K562 (cell line): ENCODE measurements at places on chromosomes 16 and 17. TPM values are rescaled to one million over a fixed set of nuclear protein-coding genes. Genes with fewer than 3 reads are reported as not detected.

TEKT1 gene
- not detected in 2 replicates for polyA plus RNA-seq

JUP gene
- polyA plus RNA-seq: 53.6 and 70.3 TPM in 2 replicates

ATXN7L3 gene
- 34.9 and 45.5 TPM in 2 replicates for polyA plus RNA-seq

MT1M gene
- not detected in 2 replicates for polyA plus RNA-seq

IL21R gene
- polyA plus RNA-seq: 0.15 and 0.62 TPM in 2 replicates

AANAT gene
- polyA plus RNA-seq: not detected in 2 replicates

- no peak for DNase-seq
- peaks cover 46% of the 10 kb centered on the region; the same call in 2 of the 3 replicates for H3K36me3 ChIP-seq
- H3K4me3 ChIP-seq: no peak overlapping the region
- H3K4me1 ChIP-seq: peaks cover 22% of the 10 kb centered on the region
- no peak overlapping the region for H3K27ac ChIP-seq
These were observed 9.9 kb downstream of the OSBPL7 start for GRCh38 chr17:47811709-47812108.

GRCh38 chr17:50768346-50768761 is 1.0 kb upstream of the ANKRD40CL start:
- no peaks in the 10 kb centered on the region for H3K27me3 ChIP-seq
- peak; percentile 5 for DNase-seq
- H3K4me1 ChIP-seq: peaks cover 6% of the 10 kb centered on the region; the same call in 2 of the 3 replicates
- H3K36me3 ChIP-seq: no peaks in the 10 kb centered on the region
- H3K4me3 ChIP-seq: no peak overlapping the region
- H3K27ac ChIP-seq: no peak overlapping the region

DNA sequence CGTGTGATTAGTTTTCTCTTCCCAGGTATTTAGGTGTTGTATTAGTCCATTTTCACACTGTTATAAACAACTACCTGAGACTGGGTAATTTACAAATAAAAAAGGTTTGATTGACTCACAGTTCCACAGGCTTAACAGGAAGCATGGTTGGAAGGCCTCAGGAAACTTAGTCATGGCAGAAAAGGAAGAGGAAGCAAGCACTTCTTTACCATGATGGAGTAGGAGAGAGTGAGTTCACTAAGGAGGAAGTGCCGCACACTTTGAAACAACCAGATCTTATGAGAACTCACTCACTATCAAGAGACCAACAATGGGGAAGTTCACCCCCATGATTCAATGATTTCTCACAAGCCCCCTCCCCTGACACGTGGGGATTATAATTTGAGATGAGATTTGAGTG is 1343.7 kb upstream of the GOT2 start:
- H3K27me3 ChIP-seq: no peaks in the 10 kb centered on the region
- H3K4me1 ChIP-seq: no peaks in the 10 kb centered on the region
- no peak overlapping the region for H3K4me3 ChIP-seq
- DNase-seq: no peak

- H3K36me3 ChIP-seq: no peaks in the 10 kb centered on the region; the same call in 2 of the 3 replicates
- H3K4me3 ChIP-seq: no peak overlapping the region
- no peaks in the 10 kb centered on the region for H3K27me3 ChIP-seq
- peak overlapping the region; percentile 15; the same call in 1 of the 3 replicates for H3K27ac ChIP-seq
- H3K4me1 ChIP-seq: peaks cover 35% of the 10 kb centered on the region
These were observed 5.0 kb upstream of the MYL4 start for GRCh38 chr17:47203984-47204721.

- H3K36me3 ChIP-seq: no peaks in the 10 kb centered on the region
- DNase-seq: no peak
- H3K4me3 ChIP-seq: no peak overlapping the region
- H3K4me1 ChIP-seq: no peaks in the 10 kb centered on the region
- H3K27me3 ChIP-seq: no peaks in the 10 kb centered on the region
These were observed 177.7 kb upstream of the SALL1 start for GRCh38 chr16:51328733-51329132.

- no peaks in the 10 kb centered on the region for H3K36me3 ChIP-seq
- DNase-seq: no peak
- H3K27ac ChIP-seq: no peak overlapping the region
- peaks cover 13% of the 10 kb centered on the region for H3K4me1 ChIP-seq
These were observed 13.4 kb downstream of the CCDC102A start for GRCh38 chr16:57522960-57523359.

GRCh38 chr17:17043461-17044271 is 1.4 kb downstream of the MPRIP start:
- H3K27me3 ChIP-seq: no peaks in the 10 kb centered on the region
- peak overlapping the region; percentile 57 for H3K4me3 ChIP-seq
- DNase-seq: peak; percentile 33
- no peaks in the 10 kb centered on the region for H3K36me3 ChIP-seq
- peaks cover 29% of the 10 kb centered on the region for H3K4me1 ChIP-seq
- no peak overlapping the region for H3K27ac ChIP-seq

- DNase-seq: peak; percentile 66
- H3K4me1 ChIP-seq: peaks cover 9% of the 10 kb centered on the region
- no peaks in the 10 kb centered on the region for H3K27me3 ChIP-seq
- peak overlapping the region; percentile 92; the same call in 2 of the 3 replicates for H3K27ac ChIP-seq
These were observed 1.1 kb upstream of the SLC43A2 start for GRCh38 chr17:1629504-1630310.

DNA sequence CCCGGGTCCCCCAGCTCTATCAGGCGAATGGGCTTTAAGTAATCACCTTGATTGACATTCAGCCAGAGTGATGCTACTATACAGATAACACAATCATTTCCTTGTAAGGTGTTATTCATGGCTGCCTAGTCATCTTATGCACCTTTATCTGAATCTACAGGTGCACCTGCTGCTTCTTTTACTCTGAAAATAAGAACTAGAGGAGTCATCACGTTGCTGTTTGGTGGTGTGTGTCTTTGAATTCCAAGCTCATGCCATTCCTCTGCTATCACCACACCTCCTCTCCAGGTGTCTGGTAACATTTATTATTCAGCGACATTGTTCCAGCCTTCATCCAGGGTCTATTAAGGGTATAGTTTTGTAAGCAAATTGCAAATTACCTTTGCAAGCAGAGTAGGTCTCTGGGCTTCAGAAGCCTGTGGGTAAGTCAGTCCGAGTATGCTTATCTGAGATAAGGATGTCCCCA is 51.9 kb downstream of the NOS2 start:
- H3K27me3 ChIP-seq: no peaks in the 10 kb centered on the region; the same call in 1 of the 2 replicates
- no peak overlapping the region for H3K27ac ChIP-seq

- no peaks in the 10 kb centered on the region for H3K27me3 ChIP-seq
- DNase-seq: no peak
- H3K4me1 ChIP-seq: peaks cover 10% of the 10 kb centered on the region
These were observed 4.2 kb downstream of the CYTH1 start for GRCh38 chr17:78777881-78778280.

DNA sequence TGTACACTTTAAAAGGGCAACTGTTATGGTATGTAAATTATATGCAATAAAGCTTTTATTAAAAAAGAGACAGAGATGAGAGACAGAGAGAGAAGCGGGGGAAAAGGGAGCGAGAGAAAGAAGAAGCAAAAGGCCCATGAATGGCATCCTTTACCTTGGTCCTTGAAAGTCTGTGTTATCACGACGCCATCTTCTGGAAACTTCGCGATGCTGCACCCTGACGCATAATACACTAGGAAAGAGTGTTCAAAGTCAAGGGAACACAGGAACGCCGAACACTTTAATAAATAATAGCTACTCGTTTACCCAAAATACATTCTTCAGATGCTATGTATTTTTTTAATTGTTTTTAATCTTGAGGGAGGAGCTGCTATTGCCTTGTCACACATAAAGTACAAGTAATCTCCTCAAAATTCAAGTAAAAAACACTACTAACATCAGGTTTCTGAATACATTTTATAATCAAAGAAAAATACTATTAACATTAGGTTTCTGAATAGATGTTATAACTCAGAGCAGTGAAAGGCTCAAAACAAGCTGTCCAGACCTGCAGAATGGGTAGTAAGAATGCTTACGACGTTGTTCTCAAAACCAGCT is 23.0 kb upstream of the SLC38A8 start:
- H3K36me3 ChIP-seq: peaks cover 92% of the 10 kb centered on the region; the same call in 2 of the 3 replicates
- DNase-seq: peak; percentile 62
- no peaks in the 10 kb centered on the region for H3K27me3 ChIP-seq
- H3K4me3 ChIP-seq: no peak overlapping the region

- DNase-seq: peak; percentile 52
- H3K4me1 ChIP-seq: peaks cover 28% of the 10 kb centered on the region
These were observed 115.3 kb downstream of the SLC39A11 start for GRCh38 chr17:72976971-72977770.
